ENCODE measurements at places on chromosomes 7 and 10. TPM values are rescaled to one million over a fixed set of nuclear protein-coding genes. Genes with fewer than 3 reads are reported as not detected.

The ZNF117 gene
- total RNA-seq: 9.9 TPM

The SMO gene
- total RNA-seq: 28.7 TPM

The CARD11 gene
- 1.0 TPM for total RNA-seq

The TMEM184A gene
- not detected for total RNA-seq

All from skeletal muscle tissue (tissue), 5 donors.